Neural cell (in vitro differentiated cells): ENCODE measurements at places on chromosomes 1 and 21. TPM values are rescaled to one million over a fixed set of nuclear protein-coding genes. Genes with fewer than 3 reads are reported as not detected.

The SERINC2 gene
- 8.6 and 16.4 TPM in 2 replicates for polyA plus RNA-seq

The EXO1 gene
- 0.32 and 0.92 TPM in 2 replicates for polyA plus RNA-seq

The CFHR5 gene
- not detected in 2 replicates for polyA plus RNA-seq

The TENT5C gene
- 0.05 and 0.42 TPM in 2 replicates for polyA plus RNA-seq

The NR5A2 gene
- polyA plus RNA-seq = not detected in 2 replicates

The IRF2BP2 gene
- 52.2 and 56.9 TPM in 2 replicates for polyA plus RNA-seq

The OR2T33 gene
- not detected in 2 replicates for polyA plus RNA-seq

The TMEM69 gene
- 24.2 and 28.6 TPM in 2 replicates for polyA plus RNA-seq

The PRXL2B gene
- 29.0 and 35.9 TPM in 2 replicates for polyA plus RNA-seq

The MMEL1 gene
- 5.2 TPM in 1 of 2 replicates, not detected in the other for polyA plus RNA-seq

The COL24A1 gene
- 0.19 and 1.1 TPM in 2 replicates for polyA plus RNA-seq

The SNX7 gene
- 6.4 and 7.5 TPM in 2 replicates for polyA plus RNA-seq

The ARHGEF16 gene
- 0.64 and 0.96 TPM in 2 replicates for polyA plus RNA-seq

The MYOG gene
- not detected in 2 replicates for polyA plus RNA-seq

The RGS1 gene
- polyA plus RNA-seq = not detected in 2 replicates

The CD55 gene
- 1.3 and 1.4 TPM in 2 replicates for polyA plus RNA-seq

The DIO1 gene
- not detected in 2 replicates for polyA plus RNA-seq
